Mucosa of gallbladder (tissue), 1 donor: ENCODE measurements at places on chromosomes 16 and 17.

GRCh38 chr16:4646773-4647643 is 22.4 kb downstream of the MGRN1 start:
- DNase-seq: no peak

GRCh38 chr17:2517539-2517938 is 5.9 kb upstream of the METTL16 start:
- DNase-seq: no peak

GRCh38 chr17:395179-395578 is 42.6 kb upstream of the RPH3AL start:
- no peak for DNase-seq

GRCh38 chr17:65436871-65437270 is 124.6 kb downstream of the AXIN2 start:
- DNase-seq: no peak

DNA sequence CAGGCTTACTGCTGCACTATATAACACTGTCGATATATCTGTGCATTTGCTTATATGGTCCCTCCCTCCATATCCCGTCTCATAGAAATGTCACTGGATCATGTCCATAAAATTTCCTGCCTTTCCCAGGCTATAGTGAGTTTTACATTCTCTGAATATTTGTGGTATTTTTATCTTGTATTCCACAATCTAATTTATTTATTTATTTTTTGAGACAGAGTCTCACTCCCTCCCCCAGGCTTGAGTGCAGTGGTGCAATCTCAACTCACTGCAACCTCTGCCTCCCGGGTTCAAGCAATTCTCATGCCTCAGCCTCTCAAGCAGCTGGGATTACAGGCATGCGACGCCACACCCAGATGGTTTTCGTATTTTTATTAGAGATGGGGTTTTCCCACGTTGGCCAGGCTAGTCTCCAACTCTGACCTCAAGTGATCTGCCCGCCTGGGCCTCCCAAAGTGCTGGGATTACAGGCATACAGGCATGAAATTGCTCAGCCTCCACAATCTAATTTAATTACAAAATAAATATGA is 12.9 kb downstream of the TRIM37 start:
- DNase-seq: peak; percentile 13

GRCh38 chr17:78399693-78400144 is 21.3 kb downstream of the PGS1 start:
- no peak for DNase-seq

DNA sequence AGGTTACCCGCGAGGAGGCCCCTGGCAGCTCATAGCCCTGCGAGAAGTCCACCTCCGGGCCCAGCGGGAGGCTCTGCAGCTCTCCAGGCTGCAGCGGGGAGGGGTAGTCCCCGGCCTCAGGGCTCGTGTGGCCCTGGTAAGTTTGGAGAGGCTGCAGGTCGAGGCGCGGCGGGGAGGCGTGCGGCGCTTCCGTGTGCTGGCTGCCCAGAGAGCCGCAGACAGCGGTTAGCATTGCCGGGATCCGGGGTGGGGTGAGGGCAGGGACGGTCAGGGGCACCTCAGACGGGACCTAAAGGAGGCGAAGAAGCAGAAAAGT is 2.8 kb downstream of the SP6 start:
- DNase-seq: no peak

DNA sequence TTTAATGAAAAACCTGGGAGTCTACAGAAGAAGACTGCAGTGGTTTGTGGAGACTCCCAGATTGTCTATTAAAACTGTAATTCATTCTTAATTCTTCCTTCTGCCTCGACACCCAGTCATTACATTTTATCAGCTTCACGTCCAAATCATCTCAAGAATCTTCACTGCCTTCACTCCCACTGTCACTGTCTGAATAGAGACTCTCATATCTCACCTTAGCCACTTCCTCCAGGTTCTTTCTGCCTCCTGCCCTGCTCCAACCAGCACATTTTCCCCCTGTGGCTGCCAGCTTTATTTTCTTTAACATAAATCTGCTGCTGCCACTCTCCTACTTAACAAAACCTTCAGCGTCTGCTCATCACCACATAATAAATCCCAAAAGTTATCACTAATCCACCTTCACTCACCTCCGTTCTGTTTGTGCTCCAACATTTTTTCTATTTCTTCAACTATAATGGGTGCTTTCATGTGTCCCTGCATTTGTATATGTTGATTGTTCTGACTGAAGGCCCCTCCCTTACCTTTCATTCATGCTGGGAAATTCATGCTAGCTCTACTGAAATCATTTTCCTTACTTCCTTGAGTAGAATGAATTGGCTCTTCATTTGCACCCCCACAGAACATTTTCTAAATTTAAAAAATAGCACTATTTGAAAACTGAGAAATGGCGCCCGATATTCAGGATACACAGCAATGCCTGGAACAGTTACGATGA is 38.9 kb downstream of the KCNJ2 start:
- no peak for DNase-seq

GRCh38 chr16:17483351-17483750 is 12.6 kb upstream of the XYLT1 start:
- DNase-seq: no peak

GRCh38 chr16:12178251-12178990 is 201.9 kb downstream of the SNX29 start:
- DNase-seq: peak; percentile 69

DNA sequence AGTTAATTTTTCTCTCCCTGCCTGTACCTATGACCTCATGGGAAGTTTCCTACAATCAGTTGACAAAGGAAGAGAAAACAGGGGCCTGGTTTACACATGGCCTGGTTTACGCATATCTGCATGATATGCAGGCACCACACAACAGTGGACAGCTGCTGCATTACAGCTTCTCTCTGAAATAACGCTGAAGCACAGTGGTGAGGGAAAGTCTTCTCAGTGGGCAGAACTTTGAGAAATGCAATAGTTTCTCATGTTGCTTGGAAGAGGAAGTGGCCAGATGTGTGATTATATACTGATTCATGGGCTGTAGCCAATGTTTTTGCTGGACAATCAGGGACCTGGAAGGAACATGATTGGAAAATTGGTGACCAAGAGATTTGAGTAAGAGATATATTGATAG is 324.1 kb upstream of the GOT2 start:
- no peak for DNase-seq

DNA sequence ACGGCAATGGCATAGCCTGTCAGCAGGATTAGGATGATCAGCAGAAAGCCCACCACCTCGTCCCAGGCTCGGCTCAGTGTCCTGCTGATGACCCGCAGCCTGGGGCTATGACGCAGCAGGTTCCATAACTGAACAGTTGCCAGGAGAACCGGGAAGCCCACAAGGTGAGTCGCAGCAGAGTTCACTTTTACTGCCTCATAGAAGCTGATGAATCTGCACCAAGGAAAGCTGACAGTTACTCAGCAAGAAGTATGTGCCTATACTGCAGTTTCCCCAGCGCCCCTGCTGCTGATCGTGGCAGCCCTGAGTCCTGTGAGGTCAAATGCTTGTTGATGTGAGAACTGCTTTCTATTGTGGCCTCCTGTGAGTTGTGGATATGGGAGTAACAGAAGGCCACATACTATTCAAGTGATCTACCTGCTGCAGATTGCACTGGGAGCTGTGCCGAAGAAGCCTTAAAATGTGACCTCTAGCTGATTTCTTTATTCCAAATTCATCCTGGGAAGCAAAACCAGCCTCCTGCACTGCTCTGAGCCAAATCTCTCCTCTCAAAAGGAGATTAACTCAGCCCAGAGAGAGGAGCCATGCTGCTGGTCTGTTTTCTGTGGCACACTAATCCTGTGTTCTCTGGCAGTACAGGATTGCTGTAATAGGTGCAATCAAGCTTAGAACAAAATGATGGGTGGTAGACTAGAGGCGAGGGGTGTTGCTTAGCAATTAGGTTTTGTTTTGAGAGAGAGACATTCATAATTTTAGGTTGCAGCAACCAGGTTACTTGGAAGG is 38.8 kb downstream of the IST1 start:
- DNase-seq: no peak

- DNase-seq: no peak
Measured at GRCh38 chr17:66541461-66542128, 239.2 kb downstream of the PRKCA start.

- DNase-seq: no peak
Measured at GRCh38 chr17:67558740-67559380, 158.9 kb upstream of the NOL11 start.

- no peak for DNase-seq
Measured at GRCh38 chr16:23549938-23550337, 7.2 kb downstream of the EARS2 start.

DNA sequence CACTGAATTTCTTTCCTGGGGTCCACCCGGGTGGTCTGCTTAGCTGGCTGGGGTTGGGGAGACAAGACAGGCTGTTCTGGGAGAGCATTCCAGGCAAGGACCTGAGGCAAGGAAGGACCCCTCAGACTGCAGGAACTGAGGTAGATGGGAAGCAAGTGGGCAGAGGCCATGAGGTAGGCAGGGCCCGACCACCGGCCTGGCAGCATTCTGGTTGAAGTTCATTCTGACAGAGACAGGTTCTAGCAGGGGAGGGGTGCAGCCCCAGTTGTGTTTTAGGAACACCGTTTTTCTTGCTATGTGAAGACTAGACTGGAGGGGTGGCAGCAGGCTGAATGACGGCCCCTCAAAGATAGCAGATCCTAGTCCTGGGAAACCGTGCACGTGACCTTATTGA is 17.5 kb downstream of the B9D1 start:
- DNase-seq: no peak

GRCh38 chr16:88977018-88977811 is at the start of gene CBFA2T3:
Gene CBFA2T3, minus strand, starts transcription at chr16:88977207. Its CDS starts 400 bp downstream, at chr16:88976807.
- peak; percentile 71 for DNase-seq

GRCh38 chr17:5260542-5260941 is 21.5 kb upstream of the RABEP1 start:
- no peak for DNase-seq

DNA sequence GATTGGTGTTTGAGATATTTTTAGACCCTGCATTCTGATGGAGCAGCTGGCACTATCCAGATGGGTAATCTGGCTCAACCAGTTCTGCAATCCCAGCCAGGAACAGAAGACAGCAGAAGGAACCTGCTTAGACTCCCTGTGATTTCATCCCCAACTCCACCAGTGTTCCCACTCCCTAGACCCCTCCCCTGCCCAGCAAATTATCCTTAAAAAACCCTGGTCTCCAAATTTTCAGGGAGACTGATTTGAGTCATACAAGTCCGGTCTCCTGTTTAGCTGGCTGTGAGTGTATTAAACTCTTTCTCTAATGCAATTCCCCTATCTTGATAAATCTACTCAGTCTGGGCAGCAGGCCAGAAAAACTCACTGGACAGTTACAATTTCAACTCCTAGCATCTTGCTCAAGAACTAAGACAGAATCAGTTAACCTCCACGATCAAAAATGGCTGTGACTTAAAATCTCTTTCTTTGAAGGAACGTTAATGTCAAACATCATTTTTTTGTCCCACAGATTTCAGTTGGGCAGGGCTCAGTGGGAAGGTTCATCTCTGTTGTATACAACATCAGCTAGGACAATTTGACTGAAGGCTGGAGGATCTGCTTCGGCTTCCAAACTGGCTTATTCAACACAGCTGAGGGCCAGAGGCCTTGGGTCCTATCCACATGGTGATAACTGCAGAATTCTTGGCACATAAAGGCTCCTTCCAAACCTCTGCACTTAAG is 4.9 kb upstream of the RBL2 start:
- peak; percentile 20 for DNase-seq

DNA sequence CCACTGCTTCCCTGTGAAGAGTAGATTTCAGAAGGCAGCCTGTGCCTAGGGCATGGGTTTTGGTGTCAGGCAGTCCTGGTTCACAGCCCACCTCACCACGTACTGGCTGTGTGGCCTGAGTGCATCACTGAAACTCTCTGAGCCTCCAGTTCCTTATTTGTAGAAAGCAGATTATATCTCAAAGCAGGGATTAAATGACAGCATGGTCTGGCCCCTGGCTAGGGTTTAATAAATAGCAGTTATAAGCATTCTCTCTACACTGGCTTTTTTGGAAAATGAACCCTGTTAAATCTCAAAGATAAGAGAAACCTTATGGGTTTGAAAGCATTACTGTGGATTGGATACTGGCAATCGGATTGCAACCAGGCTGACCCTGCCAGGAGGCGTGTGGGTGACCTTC is 2.9 kb upstream of the MT1M start:
- no peak for DNase-seq

DNA sequence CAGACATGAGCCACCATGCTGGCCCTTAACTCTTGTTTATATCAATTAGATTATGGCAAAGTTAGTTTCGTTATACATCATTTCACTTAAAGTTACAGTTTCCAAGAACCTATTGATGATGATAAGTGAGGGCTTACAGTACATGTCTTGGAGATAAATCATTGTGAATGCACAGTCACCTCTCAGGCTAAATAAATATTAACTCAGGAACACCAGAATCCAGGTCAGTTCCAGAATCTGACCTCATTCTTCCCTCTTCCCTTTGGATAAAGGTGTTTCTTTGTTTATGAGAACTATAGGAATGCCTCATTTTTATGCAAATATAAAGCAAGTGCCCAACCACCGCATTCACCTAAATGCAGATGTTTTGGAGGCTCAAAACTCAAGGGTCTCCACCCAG is 48.4 kb upstream of the CRYM start:
- no peak for DNase-seq

DNA sequence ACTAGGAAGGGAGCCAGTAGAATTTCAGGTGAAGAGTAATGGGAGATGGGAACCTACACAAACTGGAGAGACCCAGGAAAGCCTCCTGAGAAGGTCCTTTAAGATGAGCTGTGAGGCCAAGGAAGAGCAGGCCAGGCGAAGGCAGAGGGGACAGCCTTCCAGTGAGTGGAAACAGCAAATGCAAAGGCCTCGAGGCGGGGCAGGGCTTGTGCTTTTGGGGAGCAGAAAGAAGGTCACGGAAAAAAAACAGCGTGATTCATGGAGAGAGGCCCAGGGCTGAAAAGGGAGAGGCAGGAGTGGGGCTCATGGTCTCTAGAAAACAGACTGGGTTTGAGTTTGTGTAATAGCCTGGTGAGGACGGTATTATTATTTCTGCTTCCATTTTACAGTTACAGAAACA is 386.5 kb upstream of the ASIC2 start:
- DNase-seq: no peak

GRCh38 chr17:51643702-51644490 is 383.6 kb downstream of the UTP18 start:
- DNase-seq: no peak

GRCh38 chr16:24138575-24138974 is 117.6 kb upstream of the CACNG3 start:
- DNase-seq: no peak

DNA sequence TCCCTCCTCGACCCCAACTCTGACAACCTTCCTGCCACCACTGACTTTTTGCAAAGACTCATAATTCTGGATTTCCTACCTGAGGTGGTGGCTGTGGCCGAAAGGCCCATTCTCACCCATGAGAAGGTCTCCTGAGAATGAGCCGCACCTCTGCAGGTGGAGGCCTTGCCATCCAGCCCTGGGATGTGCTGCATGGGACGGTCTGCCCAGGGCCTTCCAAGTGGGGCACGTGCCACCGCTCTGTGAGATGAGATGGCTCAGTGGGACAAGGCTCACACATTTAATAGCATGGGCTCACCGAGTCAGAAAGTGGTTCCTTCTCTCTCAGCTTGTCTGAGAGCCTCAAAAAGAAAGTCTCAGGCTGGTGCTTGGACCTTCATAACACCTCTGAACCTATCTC is 112.8 kb downstream of the AMFR start:
- DNase-seq: no peak

GRCh38 chr17:29155966-29156338 is 24.2 kb downstream of the MYO18A start:
- DNase-seq: no peak

- DNase-seq: no peak
Measured at GRCh38 chr17:1206026-1206777, 26.4 kb upstream of the ABR start.
